ENCODE measurements at places on chromosomes 11 and 22.

- DNase-seq, result no peak
These were observed 23.7 kb downstream of the MFNG start for GRCh38 chr22:37462436-37462835.

DNA sequence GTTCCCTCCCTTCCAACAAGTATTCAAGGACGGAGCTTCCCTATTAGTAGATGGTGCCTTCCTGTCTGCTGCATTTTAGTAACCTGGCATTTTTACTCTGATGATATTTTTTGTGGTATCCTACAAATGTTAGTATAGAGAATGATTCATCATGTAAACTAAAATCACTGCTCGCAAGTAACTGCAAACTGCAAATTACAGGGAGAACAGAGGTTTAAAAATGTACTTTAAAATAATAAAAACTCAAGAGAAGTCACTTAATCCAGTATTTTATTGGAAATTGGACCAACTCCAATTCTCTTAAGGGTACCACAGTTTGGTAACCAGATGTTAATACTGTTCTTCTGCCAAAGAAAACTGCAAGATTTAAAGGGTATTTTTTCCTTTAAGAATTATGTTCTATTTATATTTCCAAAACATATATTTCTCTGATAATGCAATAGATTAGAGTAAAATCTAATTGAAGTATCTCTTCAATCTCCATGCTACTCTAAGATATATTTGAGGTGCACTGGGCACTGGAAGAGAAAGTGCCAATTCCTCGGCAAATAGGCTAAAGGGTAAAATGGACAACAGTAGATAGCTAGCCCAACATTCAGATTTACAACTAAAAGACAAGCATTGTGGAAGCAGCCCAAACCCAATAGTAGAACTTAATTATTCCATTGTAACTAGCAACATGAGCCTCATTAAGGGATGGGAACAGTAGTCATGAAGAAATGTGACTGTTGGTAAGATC is 298.0 kb downstream of the TTC28 start:
- no peak for DNase-seq

GRCh38 chr22:21106000-21106399 is 60.3 kb downstream of the LRRC74B start:
- no peak for DNase-seq

GRCh38 chr22:23237201-23237798 is 57.0 kb downstream of the BCR start:
- DNase-seq, result no peak

- DNase-seq, result no peak
These were observed 44.0 kb upstream of the OPCML start for GRCh38 chr11:133576351-133576750.

- DNase-seq, result no peak
These were observed 292.2 kb downstream of the ST3GAL4 start for GRCh38 chr11:126647735-126648134.

DNA sequence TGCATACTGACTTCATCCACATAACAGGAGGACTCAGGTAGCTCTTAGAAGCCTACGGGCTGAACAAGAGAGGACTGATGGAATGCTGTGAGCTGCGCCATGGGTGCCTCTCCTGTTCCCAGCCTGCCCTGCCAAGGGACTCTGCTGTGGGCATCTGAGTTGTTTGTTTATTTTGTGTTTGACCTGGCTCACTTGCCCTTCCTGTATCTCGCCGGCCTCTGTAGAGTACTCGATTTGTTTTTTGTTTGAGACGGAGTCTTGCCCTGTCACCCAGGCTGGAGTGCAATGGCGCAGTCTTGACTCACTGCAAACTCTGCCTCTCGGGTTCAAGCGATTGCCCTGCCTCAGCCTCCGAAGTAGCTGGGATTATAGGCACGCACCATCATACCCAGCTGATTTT is 1.8 kb downstream of the TTC38 start:
- DNase-seq, result no peak

- no peak for DNase-seq
These were observed 57.8 kb downstream of the ST14 start for GRCh38 chr11:130217133-130218031.

GRCh38 chr11:73866586-73866996 is 10.1 kb downstream of the COA4 start:
- no peak for DNase-seq

- DNase-seq, result no peak
These were observed 87.4 kb downstream of the HIPK3 start for GRCh38 chr11:33344611-33345010.

GRCh38 chr11:107821199-107821927 is 37.2 kb downstream of the SLC35F2 start:
- DNase-seq, result no peak

- DNase-seq, result no peak
These were observed 55.0 kb downstream of the TRAF6 start for GRCh38 chr11:36454941-36455631.
